Neural cell (in vitro differentiated cells): ENCODE measurements at places on chromosomes 6 and 20. TPM values are rescaled to one million over a fixed set of nuclear protein-coding genes. Genes with fewer than 3 reads are reported as not detected.

C6orf58 gene
- 0.52 and 0.97 TPM in 2 replicates for polyA plus RNA-seq

SLC17A2 gene
- polyA plus RNA-seq = not detected in 2 replicates

MDC1 gene
- 4.3 and 8.1 TPM in 2 replicates for polyA plus RNA-seq

HLA-DOB gene
- not detected in 2 replicates for polyA plus RNA-seq

GTSF1L gene
- not detected in 2 replicates for polyA plus RNA-seq

OPRM1 gene
- 1.5 and 1.9 TPM in 2 replicates for polyA plus RNA-seq

ECT2L gene
- polyA plus RNA-seq = not detected in 2 replicates

FAM209B gene
- polyA plus RNA-seq = 1.1 TPM in 1 of 2 replicates, not detected in the other

HSPA12B gene
- not detected in 2 replicates for polyA plus RNA-seq

GUCA1A gene
- polyA plus RNA-seq = 0.24 and 0.78 TPM in 2 replicates

LYRM2 gene
- polyA plus RNA-seq = 25.5 and 27.0 TPM in 2 replicates

PRDM13 gene
- polyA plus RNA-seq = not detected in 2 replicates

TRAPPC3L gene
- not detected in 2 replicates for polyA plus RNA-seq

DPPA5 gene
- polyA plus RNA-seq = not detected in 2 replicates

HAO1 gene
- polyA plus RNA-seq = not detected in 2 replicates

L3MBTL1 gene
- 22.0 and 24.4 TPM in 2 replicates for polyA plus RNA-seq

ANKRD66 gene
- polyA plus RNA-seq = not detected in 2 replicates

OR2J3 gene
- not detected in 2 replicates for polyA plus RNA-seq

SEL1L2 gene
- not detected in 2 replicates for polyA plus RNA-seq

TMEM170B gene
- 25.6 and 29.1 TPM in 2 replicates for polyA plus RNA-seq

BCAS1 gene
- polyA plus RNA-seq = not detected in 2 replicates

PARD6B gene
- 5.9 and 7.0 TPM in 2 replicates for polyA plus RNA-seq
